ENCODE measurements at places on chromosomes 16 and 17. TPM values are rescaled to one million over a fixed set of nuclear protein-coding genes. Genes with fewer than 3 reads are reported as not detected.
A peak's percentile ranks its signal among the peaks of the same experiment; 100 is the strongest.

DNA sequence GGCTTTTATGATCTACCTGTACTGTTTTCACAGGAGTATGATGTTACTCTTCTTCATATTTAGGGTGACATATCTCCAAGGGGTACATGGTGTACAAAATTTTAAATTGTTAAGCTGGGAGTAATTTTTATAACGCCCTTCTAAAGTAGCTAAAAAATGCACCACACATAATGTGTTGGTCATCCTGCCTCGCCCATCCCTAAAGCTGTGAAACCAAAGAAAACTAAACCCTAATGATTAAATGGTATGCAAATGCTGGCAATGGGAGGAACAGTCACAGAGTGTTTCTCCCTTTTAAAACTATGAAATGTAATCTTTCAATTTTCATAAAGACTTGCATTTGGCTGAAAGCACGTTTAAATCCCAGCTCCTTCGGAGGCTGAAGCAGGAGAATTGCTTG, 2.0 kb upstream of the KRT24 start:
- no peaks in the 10 kb centered on the region for H3K36me3 ChIP-seq
- no peak overlapping the region for H3K27ac ChIP-seq
- DNase-seq = no peak
- no peaks in the 10 kb centered on the region for H3K4me1 ChIP-seq
- peaks cover 5% of the 10 kb centered on the region for H3K27me3 ChIP-seq
- no peak overlapping the region for H3K4me3 ChIP-seq

- H3K36me3 ChIP-seq = no peaks in the 10 kb centered on the region
- no peak overlapping the region for H3K27ac ChIP-seq
- no peaks in the 10 kb centered on the region for H3K27me3 ChIP-seq
- no peak overlapping the region for H3K4me3 ChIP-seq
Measured at GRCh38 chr16:84324434-84325262, 30.0 kb downstream of the WFDC1 start.

DNA sequence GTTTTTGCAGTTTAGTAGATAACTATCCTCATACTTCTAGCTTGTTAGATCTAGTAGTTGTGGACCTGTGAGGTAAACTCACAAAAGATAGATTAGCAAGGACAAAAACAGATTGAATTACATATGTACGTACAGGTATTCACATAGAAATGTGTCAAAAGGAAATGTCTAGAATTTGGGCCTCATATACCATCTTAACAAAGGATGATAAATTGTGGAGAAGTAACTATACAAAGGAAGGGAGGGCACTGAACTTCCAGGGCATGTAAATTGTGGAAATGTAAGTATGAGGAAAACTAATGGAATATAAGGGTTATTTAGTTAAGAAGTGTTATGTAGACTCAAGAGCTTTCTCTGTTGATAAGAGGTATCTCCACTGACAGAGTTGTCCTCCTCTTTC, 477.3 kb downstream of the KCNJ2 start:
- no peaks in the 10 kb centered on the region for H3K4me1 ChIP-seq
- no peaks in the 10 kb centered on the region for H3K36me3 ChIP-seq
- no peak overlapping the region for H3K4me3 ChIP-seq
- no peak for DNase-seq

GRCh38 chr17:59111539-59111938, 4.9 kb upstream of the TRIM37 start:
- no peak for DNase-seq
- no peaks in the 10 kb centered on the region for H3K27me3 ChIP-seq
- peaks cover 9% of the 10 kb centered on the region for H3K36me3 ChIP-seq
- no peak overlapping the region for H3K4me3 ChIP-seq

- no peak for DNase-seq
- no peaks in the 10 kb centered on the region for H3K27me3 ChIP-seq
- H3K27ac ChIP-seq = no peak overlapping the region
- no peak overlapping the region for H3K4me3 ChIP-seq
Measured at GRCh38 chr16:58337090-58337444, 42.2 kb upstream of the PRSS54 start.

GRCh38 chr17:81916234-81917001, 1.6 kb downstream of the SIRT7 start:
- no peak overlapping the region for H3K4me3 ChIP-seq
- no peak for DNase-seq
- H3K36me3 ChIP-seq = peaks cover 73% of the 10 kb centered on the region
- H3K4me1 ChIP-seq = peaks cover 18% of the 10 kb centered on the region
- H3K27me3 ChIP-seq = no peaks in the 10 kb centered on the region
- H3K27ac ChIP-seq = no peak overlapping the region

GRCh38 chr16:87621550-87621829, 19.2 kb downstream of the JPH3 start:
- H3K4me1 ChIP-seq = no peaks in the 10 kb centered on the region
- H3K27me3 ChIP-seq = peaks cover 18% of the 10 kb centered on the region
- H3K4me3 ChIP-seq = no peak overlapping the region
- no peak overlapping the region for H3K27ac ChIP-seq
- H3K36me3 ChIP-seq = no peaks in the 10 kb centered on the region
- DNase-seq = no peak

DNA sequence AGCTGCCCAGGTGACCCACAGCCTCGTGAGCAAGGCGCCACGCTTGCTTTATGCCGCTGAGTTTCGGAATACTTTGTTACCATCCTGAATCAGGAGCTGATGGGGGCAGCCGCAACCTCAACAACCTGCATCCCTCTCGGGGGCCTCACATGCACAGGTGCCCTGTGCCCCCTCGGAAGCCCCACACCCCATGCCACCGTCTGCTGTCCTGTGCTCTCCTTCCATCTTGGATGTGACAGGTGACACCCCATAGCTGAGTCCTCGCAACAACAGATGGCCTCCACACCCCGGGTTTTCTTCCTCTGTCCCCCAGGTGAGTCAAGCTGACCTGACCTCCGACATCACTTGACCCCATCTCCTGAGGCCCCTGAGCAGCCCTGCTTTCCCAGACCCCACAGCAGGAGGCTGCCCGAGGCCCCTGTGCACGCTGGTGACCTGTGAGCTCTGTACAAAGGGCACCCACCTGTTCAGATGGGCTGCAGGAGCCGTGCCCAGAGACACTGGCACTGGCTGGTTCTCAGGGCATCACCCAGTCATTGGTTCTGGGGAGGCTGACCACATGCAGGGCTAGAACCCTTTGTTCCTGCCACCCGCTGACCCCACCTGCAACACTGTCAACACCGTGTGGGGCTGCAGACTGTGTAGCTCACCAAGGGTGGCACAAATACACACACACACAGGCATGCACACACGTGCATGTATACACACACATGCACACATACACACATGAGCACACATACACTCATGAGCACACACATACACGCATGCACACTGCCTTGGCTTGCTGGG, 57.7 kb downstream of the RMI2 start:
- no peaks in the 10 kb centered on the region for H3K36me3 ChIP-seq
- no peaks in the 10 kb centered on the region for H3K27me3 ChIP-seq
- DNase-seq = no peak

- DNase-seq = no peak
- H3K36me3 ChIP-seq = peaks cover 5% of the 10 kb centered on the region
- H3K4me1 ChIP-seq = no peaks in the 10 kb centered on the region
- H3K27ac ChIP-seq = no peak overlapping the region
Measured at GRCh38 chr17:35865412-35866340, 3.0 kb downstream of the HEATR9 start.

GRCh38 chr17:34154961-34155730, 99.9 kb upstream of the CCL2 start:
- H3K4me1 ChIP-seq = peaks cover 27% of the 10 kb centered on the region
- no peak overlapping the region for H3K4me3 ChIP-seq
- no peaks in the 10 kb centered on the region for H3K36me3 ChIP-seq
- DNase-seq = peak; percentile 66

GRCh38 chr17:72110942-72111318, 9.9 kb upstream of the SOX9 start:
- H3K4me3 ChIP-seq = no peak overlapping the region
- H3K4me1 ChIP-seq = no peaks in the 10 kb centered on the region
- DNase-seq = no peak
- H3K27ac ChIP-seq = no peak overlapping the region

- no peak overlapping the region for H3K27ac ChIP-seq
- no peaks in the 10 kb centered on the region for H3K4me1 ChIP-seq
- peaks cover 18% of the 10 kb centered on the region for H3K27me3 ChIP-seq
- no peaks in the 10 kb centered on the region for H3K36me3 ChIP-seq
- H3K4me3 ChIP-seq = no peak overlapping the region
Measured at GRCh38 chr17:79505199-79505598, 105.7 kb downstream of the RBFOX3 start.

- H3K4me3 ChIP-seq = no peak overlapping the region
- no peaks in the 10 kb centered on the region for H3K36me3 ChIP-seq
- DNase-seq = no peak
- no peaks in the 10 kb centered on the region for H3K27me3 ChIP-seq
Measured at GRCh38 chr16:8458481-8459046, 131.7 kb downstream of the TMEM114 start.

DNA sequence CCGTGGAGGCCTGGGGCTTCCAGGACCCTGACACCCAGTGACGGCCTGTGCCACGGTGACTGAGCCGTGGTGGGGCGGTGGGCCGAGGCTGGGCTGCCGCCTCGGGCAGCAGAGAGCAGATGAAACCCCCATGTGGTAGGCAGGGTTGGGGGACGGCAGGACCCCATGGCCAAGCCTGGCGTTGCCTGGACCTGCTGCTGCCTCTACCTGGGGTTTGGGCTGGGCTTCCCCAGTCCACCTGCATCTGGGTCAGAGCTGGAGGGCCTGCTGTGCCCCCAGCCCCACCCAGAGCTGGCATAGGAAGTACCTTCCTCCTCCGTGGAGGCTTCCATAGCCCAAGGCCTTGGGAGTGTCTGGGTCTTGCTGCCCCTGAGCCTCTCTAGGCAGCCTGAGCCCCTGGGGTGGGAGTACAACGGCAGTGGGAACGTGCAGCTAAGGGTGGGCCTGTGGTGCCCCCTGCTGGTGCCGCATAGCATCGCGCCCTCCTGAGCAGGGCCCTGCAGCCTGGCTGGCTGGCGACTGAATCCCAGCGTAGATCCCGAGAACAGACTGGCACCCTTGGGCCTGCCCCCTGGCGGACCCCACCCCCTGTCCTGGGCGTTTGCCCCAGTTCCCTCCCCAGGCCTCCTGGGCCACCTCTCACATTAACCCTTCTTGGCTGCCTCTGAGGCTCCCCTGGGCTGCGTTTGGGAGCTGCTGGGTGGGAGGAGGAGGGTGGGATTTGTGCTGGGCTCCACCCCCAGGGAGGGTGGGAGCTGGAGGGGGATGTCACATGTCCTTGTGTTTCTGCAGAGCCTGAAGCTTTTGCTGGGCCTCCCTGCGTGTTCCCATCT, 12.6 kb upstream of the ATP6V0C start:
- peak overlapping the region; percentile 31 for H3K27ac ChIP-seq
- H3K4me1 ChIP-seq = peaks cover 47% of the 10 kb centered on the region
- H3K27me3 ChIP-seq = no peaks in the 10 kb centered on the region
- H3K4me3 ChIP-seq = peak overlapping the region; percentile 40
- peaks cover 45% of the 10 kb centered on the region for H3K36me3 ChIP-seq

GRCh38 chr16:47574091-47575054, 113.2 kb downstream of the PHKB start:
- no peaks in the 10 kb centered on the region for H3K27me3 ChIP-seq
- no peak overlapping the region for H3K4me3 ChIP-seq
- DNase-seq = no peak
- H3K36me3 ChIP-seq = no peaks in the 10 kb centered on the region

Gene TBC1D3B
- total RNA-seq = 4.4 TPM

Gene KRT17
- 1.6 TPM for total RNA-seq

Gene CSF3
- 0.13 TPM for total RNA-seq

Gene PDILT
- total RNA-seq = not detected

Gene ASGR1
- 1.5 TPM for total RNA-seq

Gene KIAA0753
- 10.6 TPM for total RNA-seq

Data from muscle of leg (tissue), 16 donors.